ENCODE measurements at places on chromosomes 16 and 17.
A peak's percentile ranks its signal among the peaks of the same experiment; 100 is the strongest.

DNA sequence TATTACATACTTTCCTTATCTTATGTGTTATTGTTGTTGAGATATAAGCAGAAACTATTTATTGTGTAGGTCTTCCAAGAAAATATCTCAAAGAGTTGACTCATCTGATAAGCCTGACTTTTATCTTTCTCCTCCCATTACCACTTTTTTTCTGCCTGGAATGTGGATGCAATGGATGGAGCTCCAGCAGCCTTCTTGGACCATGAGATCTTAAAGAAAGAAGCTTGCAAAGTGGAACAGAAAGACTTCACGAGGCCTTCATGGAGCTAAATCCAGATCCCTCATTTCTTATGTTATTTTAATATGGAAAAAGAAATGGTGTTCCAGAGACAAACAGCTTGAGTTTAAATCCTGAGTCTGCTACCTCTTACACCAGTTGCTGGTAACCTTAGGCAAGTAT lies 237.6 kb upstream of the FOXF1 start:
- no peak for DNase-seq

- no peak for DNase-seq
Observed at GRCh38 chr17:17856386-17856785, 19.6 kb upstream of the SREBF1 start.

DNA sequence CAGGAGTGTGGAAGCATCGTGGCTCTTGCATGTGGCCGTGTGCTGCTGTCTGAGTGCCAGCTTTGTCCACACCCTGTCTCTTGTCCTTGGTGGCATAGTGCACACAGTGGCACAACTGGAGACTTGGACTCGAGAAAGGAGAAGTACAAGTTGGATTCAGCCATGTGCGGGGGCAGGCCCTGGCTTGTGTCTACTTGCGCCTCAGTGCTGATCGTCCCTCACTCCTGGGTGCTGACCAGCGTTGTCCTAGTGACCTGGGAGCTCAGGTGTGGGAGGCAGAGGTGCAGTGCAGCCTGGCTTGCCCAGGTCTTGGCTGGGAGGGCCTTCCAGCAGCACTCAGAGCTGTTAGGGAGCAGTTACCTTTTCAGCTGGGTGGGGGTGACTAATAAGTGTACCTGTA lies 20.6 kb downstream of the MPRIP start:
- no peak for DNase-seq

DNA sequence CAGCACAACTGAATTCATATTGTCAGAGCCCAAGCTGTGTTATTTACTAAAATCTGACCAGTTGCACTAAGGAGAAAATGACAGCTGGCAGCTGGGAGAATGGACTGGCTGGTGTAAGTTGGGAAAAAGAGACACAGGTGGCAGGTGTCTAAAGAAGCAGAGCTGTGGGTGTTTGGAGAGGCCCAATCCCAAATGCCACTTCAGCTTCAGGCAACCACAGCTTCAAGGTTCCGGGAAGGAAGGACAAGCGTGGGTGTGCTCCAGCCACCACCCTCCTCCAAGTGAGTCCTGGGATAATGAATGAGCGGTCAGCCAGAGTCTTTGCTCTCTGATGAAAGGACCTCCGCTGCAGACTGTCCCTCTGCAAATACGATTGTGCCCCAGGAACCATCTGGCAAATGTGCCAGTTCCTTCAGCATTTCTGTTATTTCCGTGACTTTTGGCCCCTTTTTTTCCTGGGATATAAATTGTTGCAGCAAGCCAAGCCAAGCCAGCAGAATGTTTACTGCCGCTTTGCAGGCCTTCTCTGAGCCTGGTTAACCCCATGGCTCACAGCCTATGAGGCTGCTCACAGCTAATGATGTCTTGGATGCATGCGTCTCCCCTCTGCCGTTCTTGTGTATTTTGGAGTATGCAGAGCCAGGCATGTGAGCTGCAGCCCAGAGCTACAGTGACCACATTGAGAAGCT lies 9.5 kb upstream of the RHBDL3 start:
- DNase-seq = no peak

DNA sequence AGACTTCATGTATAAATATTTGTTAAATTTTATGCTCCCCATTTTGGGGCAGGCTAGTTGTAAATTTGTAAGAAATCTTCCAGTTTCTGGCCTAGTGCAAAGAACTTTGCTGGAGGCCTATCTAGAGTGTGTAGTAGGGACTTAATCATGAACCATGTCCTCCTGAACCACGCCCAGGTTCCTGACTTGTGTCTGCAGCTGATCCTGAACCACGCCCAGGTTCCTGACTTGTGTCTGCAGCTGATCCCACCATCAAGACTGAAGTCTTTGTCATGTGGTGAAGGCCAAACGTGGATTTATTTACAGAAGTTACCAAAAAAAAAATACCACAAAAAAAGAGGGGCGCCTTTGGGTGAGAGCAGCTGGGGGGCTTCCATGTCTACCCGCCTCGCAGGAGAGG lies 33.1 kb downstream of the LMF1 start:
- no peak for DNase-seq

GRCh38 chr16:86342161-86342834 lies 168.0 kb upstream of the FOXF1 start:
- DNase-seq = no peak

DNA sequence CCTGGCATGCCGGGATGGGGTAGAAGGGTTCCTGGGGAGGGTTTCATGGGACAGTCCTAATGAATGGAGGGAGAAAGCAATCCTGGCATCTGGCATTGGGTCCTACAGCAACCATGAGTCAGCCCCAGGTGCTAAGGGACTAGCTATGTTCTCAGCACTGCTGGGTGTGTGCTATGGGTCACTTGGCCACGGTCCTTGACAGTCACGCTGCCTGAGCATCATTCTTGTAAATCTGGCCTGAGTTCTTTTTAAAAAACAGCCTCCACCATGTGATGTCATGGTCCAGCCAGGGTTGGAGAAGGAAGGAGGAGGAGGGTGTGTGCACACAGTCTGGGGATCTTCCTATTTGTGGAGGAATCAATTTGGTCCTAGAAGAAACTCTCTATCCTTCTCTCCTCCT lies 6.2 kb upstream of the RAMP2 start:
- DNase-seq = no peak

- DNase-seq = no peak
Observed at GRCh38 chr16:73418051-73418450, 370.1 kb upstream of the ZFHX3 start.

- no peak for DNase-seq
Observed at GRCh38 chr16:17986991-17987390, 349.5 kb downstream of the NPIPA8 start.

- no peak for DNase-seq
Observed at GRCh38 chr16:31099860-31100638, 5.5 kb upstream of the VKORC1 start.

GRCh38 chr17:76500747-76501017 lies 541 bp downstream of the RHBDF2 start:
- DNase-seq = no peak

DNA sequence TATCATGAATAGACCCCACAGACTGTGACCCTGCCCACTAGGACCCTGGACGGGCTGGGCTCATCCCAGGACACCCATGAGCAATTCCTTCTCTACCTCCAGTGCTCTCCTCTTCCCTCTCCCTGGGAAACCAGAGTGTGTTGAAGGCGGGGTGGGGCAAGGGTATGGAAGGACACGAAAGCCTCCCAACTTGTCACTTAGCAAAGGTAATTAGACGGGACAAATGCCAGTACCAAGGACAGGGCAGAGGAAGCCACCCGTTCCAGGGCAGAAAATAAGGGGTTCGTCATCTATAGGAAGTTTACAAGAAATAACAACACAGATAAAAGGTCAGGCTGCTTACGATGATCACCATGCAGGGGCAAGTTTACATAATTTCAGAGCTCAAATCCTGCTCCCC lies 4.9 kb upstream of the EPX start:
- no peak for DNase-seq

DNA sequence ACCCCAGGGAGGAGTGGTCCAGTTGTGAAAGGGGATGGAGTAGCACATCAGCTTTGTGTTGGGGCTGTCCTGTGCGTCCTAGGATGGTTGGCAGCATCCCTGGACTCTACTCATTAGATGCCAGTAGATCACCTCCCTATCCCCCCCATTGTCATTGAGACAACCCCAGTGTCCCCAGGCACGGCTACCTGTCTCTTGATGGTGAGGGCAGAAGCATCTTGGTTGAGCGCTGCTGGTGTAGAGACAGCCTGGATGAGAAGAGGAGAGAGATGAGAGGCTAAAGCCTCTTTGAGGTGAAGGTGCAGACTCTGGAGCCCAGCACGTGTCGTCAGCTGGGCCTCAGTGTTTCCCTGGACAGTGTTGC lies 55.4 kb downstream of the TNFRSF13B start:
- DNase-seq = peak; percentile 67

DNA sequence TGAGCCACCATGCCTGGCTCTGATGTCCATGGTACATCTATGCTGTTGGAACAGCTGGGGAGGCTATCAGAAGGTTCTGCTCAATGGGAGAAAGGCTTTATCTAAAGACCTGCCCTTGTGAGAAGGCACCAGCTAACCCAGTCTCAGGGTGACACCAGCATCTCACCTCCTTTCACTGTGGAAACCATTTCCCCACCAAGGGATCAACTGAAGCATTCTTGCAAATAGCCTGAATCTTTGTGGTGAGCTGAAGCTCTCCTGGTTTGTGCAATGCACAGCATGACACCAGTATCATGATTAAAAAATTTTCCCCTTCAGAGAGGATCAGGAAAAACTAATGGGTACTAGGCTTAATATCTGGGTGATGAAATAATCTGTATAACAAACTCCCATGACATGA lies 5.1 kb downstream of the CCL18 start:
- no peak for DNase-seq

DNA sequence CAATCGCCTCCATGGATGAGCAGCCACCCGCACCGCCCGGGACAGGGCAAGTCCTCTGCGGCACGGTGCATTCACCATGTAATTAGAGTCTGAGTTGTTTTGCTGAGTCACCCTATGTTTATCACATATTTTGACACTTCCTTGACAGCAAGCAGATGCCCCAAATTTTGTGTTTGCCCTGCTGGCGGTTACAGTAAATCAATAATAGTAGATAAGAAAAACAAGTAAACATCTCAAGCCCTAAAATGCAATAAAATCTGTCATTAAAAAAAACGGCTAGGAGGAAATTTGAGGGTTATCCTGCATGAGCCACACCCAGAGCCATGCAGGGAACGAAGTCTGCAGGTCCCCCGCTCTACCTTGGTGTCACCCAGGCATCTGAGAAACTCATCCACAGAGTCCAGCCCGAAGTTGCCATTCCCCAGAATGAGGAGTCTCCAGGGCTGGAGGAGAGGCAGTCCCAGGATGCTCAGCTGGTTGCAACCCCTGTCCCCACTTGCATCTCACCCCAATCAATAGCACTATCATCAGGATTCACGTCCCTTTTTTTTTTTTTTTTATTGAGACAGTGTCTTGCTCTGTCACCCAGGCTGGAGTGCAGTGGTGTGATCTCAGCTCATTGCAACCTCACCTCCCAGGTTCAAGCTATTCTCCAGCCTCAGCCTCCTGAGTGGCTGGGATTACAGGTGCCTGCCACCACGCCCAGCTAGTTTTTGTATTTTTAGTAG lies 16.5 kb upstream of the ST6GALNAC1 start:
- DNase-seq = no peak

- DNase-seq = no peak
Observed at GRCh38 chr17:66667491-66668030, 167.4 kb upstream of the CACNG5 start.

DNA sequence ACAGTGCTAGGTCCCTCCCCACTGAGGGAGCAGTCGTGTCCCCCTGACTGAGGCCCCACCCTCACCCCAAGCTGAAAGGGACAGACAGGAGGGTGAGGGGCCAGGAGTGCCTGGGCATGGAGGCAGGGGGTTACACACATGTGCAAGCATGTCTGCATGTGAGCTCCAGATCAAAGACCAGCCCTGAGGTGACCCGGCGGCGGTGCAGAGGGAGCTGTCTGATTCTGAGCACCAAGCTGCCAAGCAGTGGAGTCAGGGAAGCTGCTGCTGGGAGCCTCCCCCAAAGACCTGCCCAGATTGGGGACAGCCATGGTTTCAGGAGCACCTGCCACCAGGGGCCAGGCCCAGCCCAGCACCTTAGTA lies 5.5 kb downstream of the DLX3 start:
- DNase-seq = no peak

DNA sequence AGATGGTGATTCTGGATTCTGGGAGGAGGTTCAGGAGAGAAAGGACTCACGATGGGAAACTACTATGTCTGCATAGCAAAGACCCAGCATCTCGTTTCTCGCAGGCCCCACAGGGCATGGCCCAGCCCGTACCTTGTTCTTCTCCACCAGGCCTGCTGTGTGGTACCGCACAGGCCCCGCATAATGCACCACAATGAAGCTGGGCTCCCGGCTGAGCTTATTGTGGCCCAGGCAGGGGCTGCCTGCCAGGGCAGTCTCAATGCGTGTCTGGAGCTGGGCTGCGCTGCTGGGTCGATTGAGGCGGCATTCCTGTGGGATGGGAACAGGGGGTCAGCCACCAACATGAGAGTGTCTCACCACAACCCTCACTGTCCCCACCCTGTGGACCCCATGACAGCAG lies 20.4 kb downstream of the ZNHIT3 start:
- DNase-seq = no peak

DNA sequence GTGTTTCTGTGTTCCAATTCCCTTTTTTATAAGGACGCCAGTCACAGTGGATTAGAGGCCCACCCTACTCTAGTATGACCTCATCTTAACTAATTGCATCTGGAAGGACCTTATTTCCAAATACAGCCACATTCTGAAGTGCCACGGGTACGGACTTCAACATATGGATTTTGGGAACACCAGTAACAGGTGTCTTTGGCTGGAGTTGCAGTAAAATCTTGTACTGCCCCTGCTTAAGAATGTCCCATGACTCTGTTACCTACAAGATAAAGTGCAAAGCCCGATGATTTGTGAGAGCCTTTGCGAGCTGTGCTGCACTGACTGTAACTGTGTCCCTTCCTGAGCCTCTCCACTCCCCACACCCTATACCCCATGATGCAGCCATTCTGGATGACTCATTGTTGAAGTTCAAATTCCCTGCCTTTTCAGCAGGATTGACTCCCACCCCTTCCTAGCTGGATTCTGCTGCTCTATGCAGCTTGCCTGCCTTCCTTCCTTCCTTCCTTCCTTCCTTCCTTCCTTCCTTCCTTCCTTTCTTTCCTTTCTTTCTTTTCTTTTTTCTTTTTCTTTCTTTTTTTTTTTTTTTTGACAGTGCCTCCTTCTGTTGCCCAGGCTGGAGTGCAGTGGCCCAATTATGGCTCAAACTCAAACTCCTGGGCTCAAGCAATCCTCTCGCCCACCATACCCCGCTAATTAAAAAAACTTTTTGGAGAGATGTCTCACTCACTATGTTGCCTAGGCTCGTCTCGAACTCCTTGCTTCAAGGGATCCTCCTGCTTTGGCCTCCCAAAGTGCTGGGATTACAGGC lies 2.1 kb downstream of the HCRT start:
- DNase-seq = no peak
